ENCODE measurements at places on chromosomes 7 and 10.

- no peak for DNase-seq
These were observed 63.7 kb upstream of the LAMB4 start for GRCh38 chr7:108193594-108194498.

GRCh38 chr7:66503551-66504031, 125.1 kb upstream of the KCTD7 start:
- no peak for DNase-seq

DNA sequence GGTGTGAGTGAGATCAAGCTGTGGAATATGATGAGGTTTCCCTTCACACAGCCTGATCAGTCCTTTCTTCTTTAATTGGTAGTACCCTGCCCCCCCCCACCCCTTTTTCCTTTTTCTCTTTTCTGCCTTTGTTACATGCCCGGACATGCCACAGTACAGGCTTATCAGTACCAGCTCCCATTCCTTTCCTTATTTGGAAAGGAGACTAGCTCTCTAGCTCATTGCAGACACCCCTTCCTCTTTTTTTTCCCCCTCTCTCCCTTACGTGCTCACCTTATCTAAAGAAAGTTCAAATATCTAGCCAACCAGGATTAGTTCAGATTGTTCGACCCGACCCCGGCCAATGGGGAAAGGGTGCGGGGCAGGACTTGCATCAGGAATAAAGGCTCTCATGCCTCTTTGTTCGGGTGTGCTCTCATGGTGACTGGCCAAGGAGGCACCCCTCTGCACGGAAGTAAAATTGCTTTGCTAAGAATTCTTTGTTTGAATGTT, 230.4 kb downstream of the ACTR3B start:
- DNase-seq = no peak

DNA sequence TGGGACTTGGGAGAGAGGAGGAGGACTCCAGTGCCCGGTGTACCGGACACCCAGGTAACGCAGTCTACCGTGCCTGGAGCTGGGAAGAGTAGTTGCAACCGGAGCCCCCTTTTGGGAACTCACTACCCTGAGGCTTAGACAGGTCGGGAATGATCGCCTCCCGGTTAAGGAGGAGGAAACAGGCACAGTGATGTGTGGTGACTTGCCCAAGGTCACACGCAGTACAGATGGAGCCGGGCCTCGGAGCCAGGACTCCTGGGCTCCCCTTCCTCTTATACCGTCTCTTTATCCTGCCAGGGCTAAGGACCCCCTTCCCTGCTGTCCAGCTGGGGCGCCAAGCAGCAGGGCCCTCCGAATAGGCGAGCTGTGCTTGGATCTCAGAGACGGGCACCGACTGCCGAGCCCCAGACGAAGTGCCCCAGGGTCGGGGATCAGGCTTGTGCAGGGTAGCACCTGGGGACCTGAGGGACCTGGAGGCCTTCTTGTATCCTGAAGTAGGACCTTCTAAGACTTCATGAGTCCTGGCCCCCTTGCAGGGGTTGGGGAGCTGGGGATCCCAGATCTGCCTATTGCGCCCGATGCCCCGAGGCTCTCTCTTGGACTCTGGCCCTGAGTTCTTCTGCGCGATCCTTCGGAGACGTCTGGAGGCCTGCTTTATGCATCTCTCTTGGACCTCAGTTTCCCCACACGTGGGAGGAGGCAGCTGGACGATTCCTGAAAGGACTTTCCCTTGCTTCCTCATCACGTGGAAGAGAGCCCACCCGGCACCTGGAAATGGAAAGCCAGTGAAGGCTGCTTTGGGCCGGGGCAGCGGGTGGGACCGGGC, 767 bp upstream of the CYP26A1 start:
- no peak for DNase-seq

DNA sequence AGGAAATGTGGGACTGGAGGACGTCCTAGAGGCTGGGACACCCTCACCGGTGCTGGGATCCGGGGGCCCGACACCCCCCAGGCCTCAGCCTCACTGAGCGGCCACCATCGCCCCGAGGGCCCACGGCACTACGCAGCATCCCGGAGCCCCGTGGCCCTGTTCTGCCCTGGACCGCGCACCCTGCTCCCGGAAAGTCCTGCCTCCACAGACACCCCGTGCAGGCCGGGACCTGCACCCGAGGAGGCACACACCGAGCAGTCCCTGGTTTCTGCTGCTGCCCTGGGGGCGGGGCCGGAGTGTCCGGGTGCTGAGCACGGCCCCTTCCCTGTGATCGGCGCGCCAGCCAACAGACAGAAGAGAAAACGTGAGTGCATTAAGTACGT, 18.1 kb upstream of the KNDC1 start:
- no peak for DNase-seq

GRCh38 chr10:30828680-30829079, 199.1 kb upstream of the LYZL2 start:
- no peak for DNase-seq

GRCh38 chr7:141225916-141226618, 152.2 kb downstream of the TMEM178B start:
- DNase-seq = no peak

DNA sequence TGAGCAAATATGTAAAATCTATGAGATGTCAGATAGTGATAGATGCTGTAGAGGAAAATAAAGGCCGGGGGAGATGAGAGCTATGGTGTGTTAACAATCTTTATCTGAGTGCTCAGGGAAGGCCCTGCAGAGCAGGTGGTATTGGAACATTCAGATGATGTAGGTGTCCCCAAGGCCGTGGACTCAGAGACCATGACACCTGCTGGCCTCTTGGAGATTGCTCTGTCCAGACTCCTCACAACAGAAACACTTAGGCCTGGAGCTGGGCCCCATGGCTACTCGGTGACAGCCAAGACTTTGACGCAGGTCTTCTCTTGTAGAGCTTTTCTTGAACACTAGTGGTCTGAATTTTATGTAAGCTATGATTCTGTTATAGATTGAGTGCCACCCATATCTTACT, 13.3 kb downstream of the AKR1E2 start:
- DNase-seq = no peak

DNA sequence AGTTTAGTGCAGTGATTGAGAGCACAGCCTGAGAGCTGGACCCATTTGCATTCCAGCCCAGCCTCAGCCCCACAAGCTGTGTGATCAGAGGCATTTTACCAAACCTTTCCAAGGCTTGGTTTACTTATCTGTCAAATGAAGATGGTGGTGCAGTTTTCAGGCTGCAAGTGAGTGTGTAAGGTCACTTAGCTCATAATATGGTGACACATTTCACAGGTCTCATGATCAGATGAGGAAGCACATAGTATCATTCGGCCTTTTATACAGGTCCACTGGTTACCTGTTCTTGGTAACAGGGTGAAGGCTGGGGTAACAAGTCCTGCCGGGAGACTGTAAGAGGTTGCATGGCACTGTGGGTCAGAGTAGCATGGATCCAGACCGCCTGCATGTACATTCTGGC, 371.7 kb downstream of the LRMDA start:
- no peak for DNase-seq

DNA sequence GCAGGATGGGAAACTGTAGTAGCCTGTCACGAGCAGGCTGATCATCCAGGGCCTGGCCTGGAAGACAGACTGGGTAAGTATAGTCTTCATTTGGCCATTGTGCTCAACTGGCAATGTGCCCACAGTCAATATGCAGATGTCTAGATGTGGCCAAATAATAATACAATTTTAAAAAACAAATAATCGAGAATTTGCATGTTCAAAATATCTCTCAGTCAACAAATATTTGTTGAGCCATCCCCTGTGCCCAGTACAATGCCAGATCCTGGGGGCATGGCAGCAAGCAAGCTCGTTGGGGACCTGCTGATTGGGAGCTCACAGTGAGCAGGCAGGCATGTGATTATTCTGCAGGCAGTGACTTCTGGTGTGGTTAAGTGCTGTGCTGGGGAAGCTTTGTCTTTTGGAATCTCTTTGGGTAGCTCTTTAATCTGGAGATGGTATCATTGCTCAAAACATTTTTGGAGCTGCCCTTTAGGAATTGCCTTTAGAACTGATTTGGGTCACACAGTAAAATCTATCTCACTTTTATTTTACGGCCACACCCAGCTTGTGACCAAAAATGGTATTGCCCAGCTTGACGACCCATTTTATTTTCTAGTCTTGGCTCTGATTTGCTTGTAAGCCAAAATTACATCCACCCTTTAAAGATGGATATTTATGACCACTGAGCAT, 92.2 kb downstream of the PLCE1 start:
- DNase-seq = no peak

DNA sequence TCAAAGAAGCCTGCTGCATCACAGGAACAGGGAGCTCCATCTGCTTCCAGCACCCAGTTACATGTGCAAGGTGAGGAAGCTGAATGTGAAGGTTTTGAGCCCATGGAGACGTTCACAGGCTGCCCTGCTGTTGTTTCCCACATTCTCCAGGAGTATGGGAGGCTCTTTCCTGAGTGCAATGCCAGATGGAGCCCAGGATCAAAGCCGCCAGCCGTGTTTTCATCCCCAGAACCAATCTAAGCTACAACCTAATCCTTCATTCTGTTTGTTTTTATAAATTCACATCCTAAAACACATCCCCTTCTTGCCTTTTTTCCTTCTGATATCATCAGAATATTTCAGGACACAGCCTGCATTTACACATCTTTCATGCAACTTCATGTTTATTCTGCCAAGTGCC, 98.9 kb upstream of the PRR15 start:
- DNase-seq = no peak

GRCh38 chr7:51022821-51023220, 240.1 kb upstream of the GRB10 start:
- DNase-seq = no peak

GRCh38 chr7:137164251-137164650, 179.3 kb downstream of the PTN start:
- DNase-seq = no peak
